Neural crest cell (in vitro differentiated cells): ENCODE measurements at places on chromosomes 2 and 18. TPM values are rescaled to one million over a fixed set of nuclear protein-coding genes. Genes with fewer than 3 reads are reported as not detected.

L3MBTL4 gene
- total RNA-seq, result 0.50 and 0.65 TPM in 2 replicates

IGFBP5 gene
- total RNA-seq, result 140 TPM in 2 replicates

KCNG2 gene
- total RNA-seq, result not detected in 2 replicates

NXPH2 gene
- total RNA-seq, result 3.6 and 4.1 TPM in 2 replicates

REG1A gene
- total RNA-seq, result not detected in 2 replicates

SLC11A1 gene
- 0.09 TPM in 1 of 2 replicates, not detected in the other for total RNA-seq

CYP26B1 gene
- 15.4 and 16.4 TPM in 2 replicates for total RNA-seq

RNF125 gene
- total RNA-seq, result 1.1 and 1.6 TPM in 2 replicates

CPLX4 gene
- total RNA-seq, result not detected in 2 replicates

SP140L gene
- 1.8 and 2.2 TPM in 2 replicates for total RNA-seq

ECEL1 gene
- 42.9 and 43.9 TPM in 2 replicates for total RNA-seq

PLGLB1 gene
- 3.6 and 4.6 TPM in 2 replicates for total RNA-seq

TUBB6 gene
- 77.8 and 81.8 TPM in 2 replicates for total RNA-seq

ANKRD30BL gene
- not detected in 2 replicates for total RNA-seq

PRKAG3 gene
- total RNA-seq, result not detected in 2 replicates

IL1B gene
- not detected in 2 replicates for total RNA-seq

IL36RN gene
- total RNA-seq, result not detected in 2 replicates

DNAH7 gene
- 1.5 and 2.6 TPM in 2 replicates for total RNA-seq

MC4R gene
- 0.19 TPM in 1 of 2 replicates, not detected in the other for total RNA-seq

TNS1 gene
- 11.3 and 14.5 TPM in 2 replicates for total RNA-seq
